ENCODE measurements at places on chromosomes 3 and 15. TPM values are rescaled to one million over a fixed set of nuclear protein-coding genes. Genes with fewer than 3 reads are reported as not detected.

Gene TMEM43
- 86.3 TPM for total RNA-seq

- H3K27me3 ChIP-seq: peaks cover 75% of the 10 kb centered on the region
- peak; percentile 52 for DNase-seq
- no peaks in the 10 kb centered on the region for H3K36me3 ChIP-seq
- H3K27ac ChIP-seq: no peak within 1 kb of the TSS
Observed at GRCh38 chr3:165195640-165196576, at the start of gene SLITRK3. Gene SLITRK3, minus strand, starts transcription at chr3:165196384. Its CDS starts 5,554 bp downstream, at chr3:165190830.

- peak overlapping the region; percentile 93 for H3K27ac ChIP-seq
- DNase-seq: peak; percentile 67
- peak overlapping the region; percentile 93 for H3K4me3 ChIP-seq
Observed at GRCh38 chr3:50617911-50618481, 1.0 kb downstream of the MAPKAPK3 start.

- no peak overlapping the region for H3K4me3 ChIP-seq
- no peaks in the 10 kb centered on the region for H3K27me3 ChIP-seq
- no peak for DNase-seq
- H3K27ac ChIP-seq: no peak overlapping the region
Observed at GRCh38 chr3:98890181-98890835, 11.2 kb downstream of the DCBLD2 start.

Gene FBXW12
- total RNA-seq: not detected

DNA sequence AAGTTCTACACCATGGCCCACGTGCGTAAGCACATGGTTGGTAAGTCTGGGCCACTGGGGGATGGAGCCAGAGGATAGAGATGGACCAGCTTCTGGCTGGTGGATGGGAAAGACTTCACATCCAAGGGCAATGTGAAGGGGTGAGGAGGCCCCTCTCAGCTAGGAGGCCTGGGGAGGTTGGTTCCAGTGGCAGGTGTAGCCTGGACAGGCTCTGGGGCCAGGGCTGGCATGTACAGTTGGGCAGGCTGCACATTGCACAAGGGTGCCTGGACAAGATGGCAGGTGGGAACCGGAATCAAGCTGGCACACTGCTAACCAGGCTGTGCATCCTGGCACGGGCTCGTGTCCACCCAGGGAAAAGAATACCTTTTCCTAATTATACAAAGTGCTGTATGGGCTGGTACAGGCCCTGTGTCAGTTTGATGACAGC lies 8.1 kb downstream of the ZBTB47 start:
- H3K27me3 ChIP-seq: no peaks in the 10 kb centered on the region
- no peak overlapping the region for H3K27ac ChIP-seq
- peaks cover 9% of the 10 kb centered on the region for H3K36me3 ChIP-seq
- H3K4me1 ChIP-seq: peaks cover 2% of the 10 kb centered on the region
- H3K4me3 ChIP-seq: no peak overlapping the region
- DNase-seq: no peak

DNA sequence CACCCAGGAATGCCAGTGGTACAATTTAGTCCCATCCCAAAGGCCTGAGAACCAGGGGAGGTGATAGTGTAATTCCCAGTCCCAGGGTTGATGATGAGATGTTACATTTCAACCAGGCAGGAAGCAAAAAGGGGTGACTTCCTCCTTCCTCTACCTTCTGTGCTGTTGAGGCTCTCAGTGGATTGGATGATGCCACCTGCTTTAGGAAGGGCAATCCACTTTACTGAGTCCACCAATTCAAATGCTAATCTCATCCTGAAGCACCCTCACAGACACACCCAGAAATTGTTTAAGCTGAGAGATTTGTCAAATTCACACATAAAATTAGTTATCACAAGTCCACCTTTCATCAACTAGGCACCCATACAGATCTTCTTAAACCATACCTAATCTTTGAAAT lies 418.5 kb upstream of the GOLIM4 start:
- H3K4me3 ChIP-seq: no peak overlapping the region
- H3K36me3 ChIP-seq: no peaks in the 10 kb centered on the region
- no peak for DNase-seq
- H3K27me3 ChIP-seq: no peaks in the 10 kb centered on the region
- no peak overlapping the region for H3K27ac ChIP-seq
- no peaks in the 10 kb centered on the region for H3K4me1 ChIP-seq

DNA sequence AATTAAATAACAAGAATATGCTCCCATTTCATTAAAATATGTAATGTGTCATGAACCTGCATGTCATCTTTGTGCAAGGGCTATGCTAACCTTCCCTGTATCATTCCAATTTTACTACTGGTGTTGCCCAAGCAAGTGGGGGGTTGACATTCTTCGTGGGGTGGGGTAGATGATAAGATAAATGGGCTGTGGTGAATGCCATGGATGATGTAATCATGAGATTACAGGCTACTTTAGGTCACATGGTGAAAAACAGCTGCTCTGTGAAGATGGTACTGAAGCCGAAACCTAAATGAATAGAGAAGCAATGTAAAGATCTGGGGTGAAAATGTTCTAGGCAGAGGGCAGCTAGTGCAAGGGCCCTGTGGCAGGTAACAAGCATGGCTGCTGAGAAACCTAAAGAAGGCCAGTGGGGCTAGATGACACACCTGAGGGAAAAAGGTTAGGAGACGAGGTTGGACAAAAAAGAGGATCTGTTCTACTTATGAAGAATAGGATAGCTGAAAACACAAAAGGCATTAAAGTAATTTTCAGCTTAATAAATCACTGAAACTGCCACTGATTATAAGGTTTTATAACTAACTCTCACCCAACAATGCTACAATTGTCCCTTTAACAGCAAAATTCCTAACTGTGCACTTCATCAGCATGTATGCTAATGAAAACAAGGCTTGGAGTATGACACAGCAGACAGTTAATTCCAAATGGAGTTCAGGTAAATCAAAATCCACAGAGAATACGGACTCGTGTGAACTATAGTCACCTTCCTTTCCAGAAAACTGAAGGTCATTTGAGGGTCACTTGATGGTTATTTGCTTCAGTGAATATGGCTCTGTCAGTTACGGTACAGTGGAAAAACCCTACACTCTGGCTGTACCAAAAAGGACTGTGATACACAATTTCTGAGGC lies 35.0 kb downstream of the MTMR10 start:
- H3K27me3 ChIP-seq: no peaks in the 10 kb centered on the region
- peaks cover 99% of the 10 kb centered on the region for H3K36me3 ChIP-seq
- H3K4me1 ChIP-seq: no peaks in the 10 kb centered on the region

DNA sequence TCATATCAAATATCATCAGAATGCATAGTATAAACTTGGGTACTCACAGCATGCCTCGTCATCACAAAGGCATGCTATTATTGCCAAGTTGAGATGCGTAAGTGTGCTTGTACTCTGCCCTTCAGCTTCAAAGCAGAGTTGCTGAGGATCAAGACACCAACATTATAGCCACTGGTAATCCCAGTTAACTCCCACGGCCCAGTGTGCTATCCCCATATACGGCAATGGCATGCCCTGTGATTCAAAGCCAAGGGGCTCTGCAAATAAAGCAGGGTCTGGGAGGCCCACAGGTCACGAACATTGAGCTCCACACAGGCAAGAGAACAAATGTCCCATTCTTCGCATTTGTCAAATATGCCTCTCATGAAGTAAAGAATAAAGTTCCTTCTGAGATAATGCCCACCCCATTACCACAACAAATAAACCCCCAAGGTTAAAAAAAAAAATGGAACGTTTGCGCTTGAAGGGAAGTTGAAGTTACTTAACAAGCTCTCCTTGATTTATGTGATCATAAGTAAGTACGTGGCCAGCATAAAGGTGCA lies 298.1 kb upstream of the NECTIN3 start:
- no peak overlapping the region for H3K4me3 ChIP-seq
- DNase-seq: no peak
- H3K27me3 ChIP-seq: no peaks in the 10 kb centered on the region
- no peaks in the 10 kb centered on the region for H3K36me3 ChIP-seq
- no peak overlapping the region for H3K27ac ChIP-seq

Gene RARB
- total RNA-seq: 5.8 TPM

Gene CCDC39
- not detected for total RNA-seq

DNA sequence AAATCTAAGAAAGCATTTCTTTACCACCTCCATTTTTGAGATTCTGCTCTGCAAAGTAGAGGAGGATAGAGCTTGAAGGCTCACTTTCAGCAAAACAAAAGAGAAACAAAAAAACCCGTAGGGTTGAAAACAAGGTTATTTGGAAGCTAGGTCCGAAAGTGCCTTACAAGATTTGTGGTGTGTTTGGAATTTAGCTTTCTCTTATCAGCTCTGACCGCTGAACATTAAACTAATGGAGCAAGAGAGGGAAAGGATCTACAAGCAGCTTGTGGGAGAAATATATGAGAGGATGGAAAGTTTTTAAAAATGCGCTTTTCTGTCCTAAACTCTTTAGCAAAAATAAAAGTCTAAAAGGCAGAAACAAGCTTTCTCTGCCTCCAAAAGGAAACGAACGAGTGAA lies 545.5 kb downstream of the NTRK3 start:
- H3K36me3 ChIP-seq: no peaks in the 10 kb centered on the region
- H3K27me3 ChIP-seq: no peaks in the 10 kb centered on the region
- H3K27ac ChIP-seq: no peak overlapping the region
- no peaks in the 10 kb centered on the region for H3K4me1 ChIP-seq

- H3K27me3 ChIP-seq: no peaks in the 10 kb centered on the region
- no peaks in the 10 kb centered on the region for H3K36me3 ChIP-seq
- H3K4me3 ChIP-seq: no peak overlapping the region
- DNase-seq: no peak
- H3K27ac ChIP-seq: no peak overlapping the region
Observed at GRCh38 chr3:124260206-124260915, 268.4 kb upstream of the ROPN1 start.

DNA sequence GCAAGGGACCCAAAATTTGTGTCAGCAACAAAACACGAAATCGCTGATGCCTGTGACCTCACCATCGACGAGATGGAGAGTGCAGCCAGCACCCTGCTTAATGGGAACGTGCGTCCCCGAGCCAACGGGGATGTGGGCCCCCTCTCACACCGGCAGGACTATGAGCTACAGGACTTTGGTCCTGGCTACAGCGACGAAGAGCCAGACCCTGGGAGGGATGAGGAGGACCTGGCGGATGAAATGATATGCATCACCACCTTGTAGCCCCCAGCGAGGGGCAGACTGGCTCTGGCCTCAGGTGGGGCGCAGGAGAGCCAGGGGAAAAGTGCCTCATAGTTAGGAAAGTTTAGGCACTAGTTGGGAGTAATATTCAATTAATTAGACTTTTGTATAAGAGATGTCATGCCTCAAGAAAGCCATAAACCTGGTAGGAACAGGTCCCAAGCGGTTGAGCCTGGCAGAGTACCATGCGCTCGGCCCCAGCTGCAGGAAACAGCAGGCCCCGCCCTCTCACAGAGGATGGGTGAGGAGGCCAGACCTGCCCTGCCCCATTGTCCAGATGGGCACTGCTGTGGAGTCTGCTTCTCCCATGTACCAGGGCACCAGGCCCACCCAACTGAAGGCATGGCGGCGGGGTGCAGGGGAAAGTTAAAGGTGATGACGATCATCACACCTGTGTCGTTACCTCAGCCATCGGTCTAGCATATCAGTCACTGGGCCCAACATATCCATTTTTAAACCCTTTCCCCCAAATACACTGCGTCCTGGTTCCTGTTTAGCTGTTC lies 34.9 kb downstream of the CHDH start:
- H3K36me3 ChIP-seq: peaks cover 4% of the 10 kb centered on the region
- H3K4me3 ChIP-seq: no peak overlapping the region
- peak; percentile 49 for DNase-seq

DNA sequence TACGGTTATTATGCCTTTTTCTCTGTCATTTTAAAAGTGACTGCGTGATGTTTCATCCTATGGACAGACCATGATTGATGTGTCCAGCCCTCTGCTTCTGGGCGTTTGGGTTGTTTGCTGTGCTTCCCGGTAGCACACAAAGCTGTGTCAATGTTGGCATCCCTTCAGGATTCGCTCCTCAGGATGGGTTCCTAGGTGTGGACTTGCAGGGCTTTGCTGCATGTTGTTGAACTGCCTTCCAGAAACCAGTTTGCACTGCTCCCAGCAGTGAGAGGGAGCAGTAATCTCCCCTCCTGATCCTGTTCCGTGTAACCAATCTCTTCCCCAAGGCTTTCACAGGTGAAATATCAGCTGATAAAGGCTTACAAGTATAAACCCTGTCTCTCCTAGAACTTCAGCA lies 787 bp downstream of the TRPM1 start:
- no peaks in the 10 kb centered on the region for H3K27me3 ChIP-seq
- no peak for DNase-seq
- no peaks in the 10 kb centered on the region for H3K36me3 ChIP-seq
- H3K4me3 ChIP-seq: no peak overlapping the region
- no peaks in the 10 kb centered on the region for H3K4me1 ChIP-seq
- no peak overlapping the region for H3K27ac ChIP-seq

DNA sequence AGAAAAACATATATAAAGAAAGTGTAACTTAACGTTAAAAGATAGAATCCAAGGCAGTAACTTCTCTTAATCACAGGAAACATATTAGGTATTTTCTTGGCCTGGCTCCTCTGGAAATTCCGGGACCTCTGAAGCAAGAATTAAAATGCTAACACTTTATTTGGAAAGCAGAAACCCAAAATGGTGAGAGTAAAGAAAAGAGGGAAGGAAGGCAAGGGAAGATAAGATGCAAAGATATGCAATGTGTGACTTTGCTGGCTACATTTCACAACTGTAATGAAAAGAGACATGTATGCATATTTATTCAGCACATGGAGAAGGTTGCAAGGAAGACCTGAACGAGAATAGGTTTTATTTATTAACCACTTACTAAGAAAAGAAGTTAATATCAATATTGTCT lies 372.5 kb downstream of the TBL1XR1 start:
- DNase-seq: no peak
- H3K4me1 ChIP-seq: no peaks in the 10 kb centered on the region

DNA sequence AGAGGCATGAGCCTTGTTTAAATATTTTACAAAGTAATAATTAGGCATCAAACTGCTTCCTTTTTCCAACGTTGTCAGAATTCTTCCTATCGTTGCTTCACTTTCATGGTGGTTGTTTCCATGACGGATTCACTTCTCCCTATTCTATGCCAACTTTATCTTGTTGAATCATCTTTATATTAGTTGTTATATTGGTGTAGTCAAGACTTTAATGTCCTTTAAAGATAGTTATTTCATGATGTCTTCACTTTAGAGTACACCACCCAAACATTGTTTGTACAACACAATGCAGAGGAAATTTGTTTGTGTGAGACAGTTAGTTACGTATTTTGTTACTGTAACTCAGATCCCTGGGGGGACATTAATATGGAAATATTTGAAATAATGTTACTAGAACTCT lies 61.9 kb downstream of the CRYBG3 start:
- no peak overlapping the region for H3K4me3 ChIP-seq
- peaks cover 38% of the 10 kb centered on the region for H3K36me3 ChIP-seq
- H3K27ac ChIP-seq: peak overlapping the region; percentile 44

GRCh38 chr15:48795901-48796300 lies 15.0 kb downstream of the CEP152 start:
- H3K27ac ChIP-seq: no peak overlapping the region
- H3K27me3 ChIP-seq: no peaks in the 10 kb centered on the region
- H3K4me3 ChIP-seq: no peak overlapping the region
- peaks cover 14% of the 10 kb centered on the region for H3K4me1 ChIP-seq
- H3K36me3 ChIP-seq: peaks cover 5% of the 10 kb centered on the region

Gene NAA50
- total RNA-seq: 90.0 TPM

GRCh38 chr15:73232776-73233175 lies 136.0 kb downstream of the HCN4 start:
- H3K36me3 ChIP-seq: peaks cover 6% of the 10 kb centered on the region
- no peak overlapping the region for H3K27ac ChIP-seq
- DNase-seq: no peak
- no peaks in the 10 kb centered on the region for H3K27me3 ChIP-seq
- no peaks in the 10 kb centered on the region for H3K4me1 ChIP-seq
- no peak overlapping the region for H3K4me3 ChIP-seq
